ENCODE measurements at places on chromosomes 3 and 15.

DNA sequence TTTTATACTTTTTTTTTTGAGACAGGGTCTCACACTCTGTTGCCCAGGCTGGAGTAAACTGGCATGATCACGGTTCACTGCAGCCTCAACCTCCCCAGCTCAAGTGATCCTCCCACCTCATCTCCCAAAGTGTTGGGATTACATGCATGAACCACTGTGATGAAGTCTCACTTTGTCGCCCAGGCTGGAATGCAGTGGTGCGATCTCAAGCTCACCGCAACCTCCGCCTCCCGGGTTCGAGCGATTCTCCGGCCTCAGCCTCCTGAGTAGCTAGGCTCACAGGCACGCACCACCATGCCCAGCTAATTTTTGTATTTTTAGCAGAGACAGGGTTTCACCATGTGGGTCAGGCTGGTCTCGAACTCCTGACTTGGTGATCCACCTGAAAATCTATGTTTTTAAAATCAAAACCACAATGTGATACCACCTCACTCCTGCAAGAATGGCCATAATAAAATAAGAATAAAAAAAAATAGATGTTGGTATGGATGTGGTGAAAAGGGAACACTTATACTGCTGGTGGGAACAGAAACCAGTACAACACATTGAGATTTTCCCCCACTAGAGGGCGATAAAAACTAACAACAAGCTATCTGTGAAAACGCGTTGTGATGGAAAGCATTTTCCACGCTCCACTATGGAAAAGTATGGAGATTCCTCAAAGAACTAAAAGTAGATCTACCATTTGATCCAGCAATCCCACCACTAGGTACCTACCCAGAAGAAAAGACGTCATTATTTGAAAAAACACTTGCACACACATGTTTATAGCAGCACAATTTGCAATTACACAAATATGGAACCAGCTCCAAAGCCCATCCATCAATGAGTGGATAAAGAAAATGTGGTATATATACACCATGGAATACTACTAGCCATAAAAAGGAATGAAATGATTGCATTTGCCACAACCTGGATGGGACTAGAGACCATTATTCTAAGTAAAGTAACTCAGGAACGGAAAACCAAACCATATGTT, 26.8 kb upstream of the OCA2 start:
- peak; percentile 53 for DNase-seq

DNA sequence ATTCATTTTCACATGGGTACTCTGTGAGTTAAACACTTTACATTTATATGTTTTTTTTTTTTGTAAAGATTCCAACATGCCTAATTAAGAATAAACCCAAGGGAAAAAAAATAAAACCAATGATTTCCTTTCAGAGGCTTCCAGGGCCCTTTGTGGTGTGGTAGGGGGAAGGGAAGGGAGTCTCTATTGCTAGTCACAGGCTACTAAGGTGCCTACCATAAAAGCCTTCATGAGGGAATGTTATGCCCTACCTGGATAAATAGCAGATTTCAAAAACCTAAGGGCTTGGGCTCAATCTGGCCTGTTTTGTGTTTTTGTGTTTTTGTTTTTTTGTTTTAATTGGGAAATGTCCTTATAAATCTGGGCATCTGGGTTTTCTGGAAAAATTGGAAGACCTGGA, 38.9 kb upstream of the SSR3 start:
- DNase-seq: no peak

DNA sequence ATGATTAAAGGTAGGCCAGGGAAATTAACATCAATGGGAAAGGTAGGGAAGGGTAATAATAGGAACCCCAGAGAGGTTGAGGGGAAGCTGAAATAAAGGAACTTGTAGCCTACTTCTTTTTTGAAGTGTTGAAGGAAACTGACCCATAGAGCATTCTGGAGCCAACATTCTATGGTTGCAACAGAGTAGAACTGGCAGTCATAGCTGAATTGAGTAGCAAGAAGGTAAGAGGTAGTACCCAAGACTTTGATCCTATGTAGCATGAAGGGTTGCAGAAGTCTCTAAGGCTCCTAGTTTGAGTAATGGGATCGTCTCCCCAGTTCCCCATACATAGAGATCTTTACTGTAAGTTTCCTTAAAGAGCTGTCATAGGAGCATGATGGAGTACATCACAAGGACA, 7.4 kb upstream of the ZNF774 start:
- DNase-seq: no peak

GRCh38 chr3:58260733-58261132, 23.1 kb downstream of the ABHD6 start:
- no peak for DNase-seq

DNA sequence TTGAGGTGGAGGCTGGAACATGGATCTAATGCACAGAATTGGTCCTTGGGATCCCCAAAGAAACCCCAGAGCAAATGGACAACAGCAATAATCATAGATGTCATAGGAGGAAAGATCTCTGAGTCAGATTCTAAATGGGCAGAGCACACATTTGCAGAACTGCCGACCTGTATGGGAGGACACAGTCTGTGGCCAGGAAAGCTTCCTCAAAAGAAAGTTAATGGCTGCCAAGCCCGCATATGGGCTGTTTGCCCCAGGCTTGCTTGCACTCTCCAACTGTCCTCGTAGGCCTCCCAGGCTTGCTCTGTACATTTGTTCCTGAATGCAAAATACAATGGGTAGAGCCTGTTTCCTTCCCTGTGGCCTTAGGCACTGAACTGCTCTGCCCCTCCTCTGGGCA, 102.0 kb upstream of the PLXNA1 start:
- no peak for DNase-seq

GRCh38 chr15:80942746-80943565, 46.7 kb downstream of the MESD start:
- no peak for DNase-seq

DNA sequence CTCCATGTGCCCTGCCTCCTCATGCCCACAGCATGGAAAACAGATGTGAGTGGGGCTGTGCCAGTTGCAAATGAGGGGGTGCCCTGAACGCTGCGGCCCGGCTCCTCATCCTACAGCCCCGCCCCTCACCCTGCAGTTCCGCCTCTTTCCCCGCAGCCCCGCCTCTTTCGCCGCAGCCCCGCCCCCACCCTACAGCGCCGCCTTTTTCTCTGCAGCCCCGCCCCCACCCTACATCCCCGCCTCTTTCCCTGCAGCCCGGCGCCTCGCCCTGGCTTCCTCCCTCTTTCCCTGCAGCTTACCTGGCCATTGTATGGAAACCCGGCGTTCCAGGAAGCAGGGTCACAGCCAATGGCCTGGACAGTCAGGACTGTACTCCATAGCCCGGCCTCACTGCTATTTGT, 284.9 kb downstream of the TLE3 start:
- no peak for DNase-seq

DNA sequence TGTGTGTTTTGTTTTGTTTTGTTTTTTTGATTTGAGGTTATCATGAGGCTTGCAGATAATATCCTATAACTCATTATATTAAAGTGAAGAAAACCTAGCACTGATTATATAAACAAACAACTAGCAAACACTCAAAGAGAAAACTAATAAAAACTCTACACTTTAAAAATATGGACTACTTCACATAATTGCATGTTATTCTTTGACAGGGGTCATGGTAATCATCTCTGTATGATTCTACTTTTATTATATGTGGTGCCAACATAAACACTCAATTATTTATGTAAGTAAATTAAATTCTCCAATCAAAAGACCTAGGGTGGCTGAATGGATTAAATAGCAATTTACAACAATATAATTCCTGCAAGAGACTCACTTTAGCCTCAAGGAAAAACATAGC, 44.6 kb upstream of the P3H2 start:
- DNase-seq: peak; percentile 8

- no peak for DNase-seq
These were observed 3.2 kb upstream of the TBC1D23 start for GRCh38 chr3:100257586-100257985.

DNA sequence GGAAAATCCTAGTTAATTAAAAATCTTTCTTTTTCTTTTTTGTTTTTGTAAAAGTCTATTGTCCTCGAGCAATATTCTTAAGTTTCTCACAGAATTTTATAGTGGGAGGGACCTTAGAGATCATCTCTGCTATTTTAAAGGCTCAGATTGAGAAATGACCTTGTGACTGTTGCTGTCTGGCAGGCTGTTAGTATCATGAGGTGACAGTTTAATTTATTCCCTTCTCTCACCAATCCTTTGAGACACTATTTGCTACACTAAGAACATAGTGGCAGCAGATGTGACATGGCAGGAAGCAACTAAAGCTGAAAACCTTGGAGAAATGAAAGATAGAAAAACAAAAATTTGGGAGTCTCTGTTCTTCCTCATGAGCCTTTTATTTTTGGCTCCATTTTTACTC, 24.9 kb downstream of the APPL1 start:
- DNase-seq: no peak

- DNase-seq: no peak
These were observed 79.8 kb downstream of the SHQ1 start for GRCh38 chr3:72768481-72768880.

DNA sequence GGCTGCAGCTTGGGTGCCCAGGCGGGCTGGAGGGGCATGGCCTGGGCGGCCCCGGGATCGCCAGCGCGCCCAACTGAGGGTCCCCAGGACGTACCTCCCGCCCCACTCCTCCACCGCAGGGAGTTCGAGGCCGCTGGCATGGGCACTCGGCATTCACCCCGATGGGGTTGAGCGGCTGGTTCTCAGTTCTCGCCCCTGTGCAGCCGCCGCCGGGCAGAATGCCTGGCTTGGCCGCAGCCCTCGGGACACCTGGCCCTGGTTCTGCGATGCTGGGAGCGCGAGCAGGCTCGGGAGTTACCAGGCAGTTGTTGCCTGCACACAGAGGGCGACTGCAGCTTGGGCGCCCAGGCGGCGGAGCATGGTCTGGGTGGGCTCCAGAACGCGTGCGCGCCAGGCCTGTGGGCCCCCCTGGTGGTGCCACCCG, 121.4 kb downstream of the LMLN start:
- no peak for DNase-seq
